ENCODE measurements at places on chromosomes 1 and 21.

- peak; percentile 84 for DNase-seq
Observed at GRCh38 chr1:70353601-70354331, 756 bp downstream of the ANKRD13C start.

DNA sequence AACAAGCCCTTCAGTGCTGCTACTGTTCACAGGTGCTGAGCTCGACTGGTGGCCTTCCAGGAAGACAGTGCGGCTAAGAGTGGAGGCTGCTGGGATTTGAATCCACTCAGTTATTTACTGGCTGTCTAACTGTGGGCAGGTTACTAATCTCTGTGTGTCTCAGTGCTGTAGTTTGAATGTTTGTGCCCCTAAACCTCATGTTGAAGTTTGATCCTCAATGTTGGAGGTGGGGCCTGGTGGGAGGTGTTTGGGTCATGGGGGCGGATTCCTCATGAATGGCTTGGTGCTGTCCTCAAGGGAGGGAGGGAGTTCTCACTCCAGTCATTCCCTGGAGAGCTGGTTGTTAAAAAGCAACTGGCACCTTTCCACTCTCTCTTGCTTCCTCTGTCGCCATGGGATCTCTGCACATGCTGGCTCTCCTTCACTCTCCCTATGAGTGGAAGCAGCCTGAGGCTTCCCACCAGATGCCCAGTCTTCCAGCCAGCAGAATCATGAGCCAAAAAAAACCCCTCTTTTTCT is 334.8 kb downstream of the RPS6KC1 start:
- no peak for DNase-seq

DNA sequence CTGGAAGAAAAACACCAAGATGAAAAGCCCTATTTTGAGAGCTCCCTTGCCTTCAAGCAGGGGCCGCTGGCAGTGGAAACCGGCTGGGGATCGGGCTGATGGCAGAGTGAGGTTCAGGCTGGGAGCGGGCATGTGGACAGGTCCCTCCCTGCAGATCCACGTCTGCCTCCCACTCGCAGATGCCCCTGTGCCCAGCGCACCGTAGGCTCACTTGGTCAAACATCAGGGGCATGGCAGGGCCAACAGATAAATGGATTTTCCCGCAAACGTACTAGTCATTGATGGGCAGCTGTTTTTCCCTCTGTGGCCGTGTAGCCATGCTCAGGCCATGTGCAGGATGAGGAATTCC is 6.6 kb upstream of the C1orf174 start:
- no peak for DNase-seq

DNA sequence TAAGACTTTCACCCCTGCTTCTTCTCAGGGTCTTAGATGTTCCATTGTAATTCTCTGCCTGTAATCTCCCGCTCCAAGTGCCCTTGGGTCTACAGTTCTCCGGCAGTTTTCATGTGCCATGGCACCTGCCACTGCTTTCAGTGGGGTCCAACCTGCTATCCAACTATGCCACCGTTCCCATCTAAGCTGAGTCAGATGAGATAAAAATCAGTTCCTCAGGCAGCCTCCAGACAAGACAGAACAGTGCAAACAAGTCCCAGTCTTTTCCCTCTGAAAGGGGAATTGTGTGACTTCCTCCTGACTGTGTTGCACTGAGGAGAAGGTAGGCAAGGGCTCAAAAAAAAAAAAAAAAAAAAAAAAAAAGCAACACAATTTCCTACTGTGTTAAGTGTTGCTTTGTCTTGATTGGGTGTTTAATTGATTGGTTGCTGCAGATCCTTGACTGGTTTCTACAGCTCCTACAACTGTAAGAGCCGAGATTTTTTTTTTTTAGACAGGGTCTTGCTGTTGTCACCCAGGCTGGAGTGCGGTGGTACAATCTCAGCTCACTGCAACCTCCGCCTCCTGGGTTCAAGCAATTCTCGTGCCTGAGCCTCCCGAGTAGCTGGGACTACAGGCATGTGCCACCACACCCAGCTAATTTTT is 50.7 kb downstream of the EBNA1BP2 start:
- DNase-seq, result no peak

DNA sequence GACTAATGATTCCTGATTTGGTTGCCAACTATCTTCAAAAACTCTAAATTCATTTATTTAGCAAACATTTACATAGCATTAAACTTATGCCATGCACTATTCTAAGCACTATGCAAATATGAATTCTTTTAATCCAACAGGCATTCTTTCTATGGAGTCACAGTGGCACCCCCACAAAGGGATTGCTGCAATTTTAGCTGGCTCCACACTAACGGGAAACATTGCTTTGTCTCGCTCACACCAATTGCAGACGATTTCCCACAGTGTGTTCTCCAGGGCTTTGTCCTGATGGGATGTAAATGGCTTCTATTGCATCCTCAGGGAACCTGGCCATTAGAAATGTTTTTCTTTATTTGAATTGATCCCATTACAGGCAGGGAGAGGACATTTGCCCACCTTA is 259.1 kb downstream of the BARHL2 start:
- no peak for DNase-seq

DNA sequence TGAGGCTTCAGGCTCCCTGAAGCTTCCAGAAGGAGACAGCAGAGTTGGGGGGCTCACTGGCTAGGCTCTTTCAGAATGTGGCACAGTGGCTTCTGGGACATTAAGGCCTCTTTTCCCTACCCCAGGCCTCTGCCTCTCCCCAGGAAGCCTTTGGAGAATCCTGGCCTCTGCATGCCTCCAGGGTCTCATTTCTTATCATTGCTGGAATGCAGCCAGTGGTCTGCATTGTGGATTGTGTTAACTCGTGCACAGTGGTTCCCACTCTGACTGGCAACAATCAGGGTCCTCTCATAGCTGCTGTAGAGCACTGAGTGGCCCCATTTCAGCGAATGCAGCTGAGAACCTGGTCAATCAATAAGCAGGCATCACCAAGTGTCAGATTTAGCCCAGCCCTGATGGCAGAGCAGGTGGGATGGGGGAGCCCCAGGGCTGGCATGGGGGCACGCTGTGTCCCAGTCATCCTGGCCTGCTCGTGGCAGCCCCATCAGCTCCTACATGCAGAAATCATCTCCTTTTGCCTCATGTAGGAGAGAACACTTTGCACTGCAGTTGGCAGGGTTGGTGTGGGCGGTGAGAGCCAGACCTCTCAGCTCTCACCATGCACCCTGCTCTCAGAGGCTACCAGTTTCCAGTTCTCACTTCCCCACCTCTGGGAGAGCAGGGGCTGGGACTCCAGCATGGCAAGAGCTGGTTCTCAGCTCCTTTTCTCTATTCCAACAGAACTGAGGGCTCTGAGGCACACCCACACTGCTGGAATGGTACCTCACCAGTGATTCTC is 13.4 kb downstream of the ADORA1 start:
- DNase-seq, result no peak
